A172 (cell line): ENCODE measurements at places on chromosomes 11 and 22.

GRCh38 chr11:74647404-74647803, 55.0 kb downstream of the POLD3 start:
- DNase-seq = no peak

DNA sequence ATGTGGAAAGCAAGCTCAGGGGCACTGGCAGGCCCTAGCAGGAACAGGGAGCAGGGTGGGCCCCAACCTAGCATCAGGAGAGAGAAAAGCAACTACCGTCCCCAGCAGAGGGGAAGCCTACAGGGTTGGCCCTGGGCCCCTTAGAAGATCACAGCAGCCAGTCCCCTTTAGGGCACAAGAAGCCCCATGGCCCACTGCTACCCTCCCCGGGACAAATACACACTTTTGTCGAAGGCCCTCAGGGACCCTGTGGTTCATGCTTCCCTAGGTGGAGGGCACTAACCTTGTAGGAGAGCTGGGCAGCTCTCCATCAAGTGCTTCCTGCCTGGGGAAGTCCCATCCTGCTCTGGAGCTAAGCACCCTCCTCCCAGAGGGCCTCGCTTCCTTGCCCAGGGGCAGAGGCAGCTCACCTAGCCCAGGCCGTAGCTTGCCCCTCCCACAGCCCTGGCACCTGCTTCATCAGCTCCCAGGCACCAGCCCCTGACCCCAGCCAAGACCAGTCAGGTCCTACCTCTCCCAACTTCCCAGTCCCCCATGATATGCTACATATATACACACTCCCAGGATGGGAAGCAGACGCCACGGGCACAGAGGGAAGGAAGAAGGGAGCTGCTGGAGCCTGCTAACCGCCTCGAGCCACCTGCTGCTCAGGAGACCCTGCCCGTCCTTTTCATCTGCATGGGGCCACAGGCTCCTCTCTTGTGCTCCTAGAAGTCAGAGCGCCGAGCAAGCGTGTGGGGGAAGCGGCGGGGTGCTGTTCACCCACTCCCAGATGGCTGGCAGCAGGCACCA, 20.1 kb downstream of the SUN2 start:
- no peak for DNase-seq

GRCh38 chr11:95088946-95089619, 563 bp upstream of the ENDOD1 start:
- DNase-seq = no peak

- peak; percentile 54 for DNase-seq
Observed at GRCh38 chr11:62614275-62614674, 1.2 kb downstream of the ROM1 start.

- no peak for DNase-seq
Observed at GRCh38 chr11:11072067-11072466, 214.2 kb upstream of the ZBED5 start.

DNA sequence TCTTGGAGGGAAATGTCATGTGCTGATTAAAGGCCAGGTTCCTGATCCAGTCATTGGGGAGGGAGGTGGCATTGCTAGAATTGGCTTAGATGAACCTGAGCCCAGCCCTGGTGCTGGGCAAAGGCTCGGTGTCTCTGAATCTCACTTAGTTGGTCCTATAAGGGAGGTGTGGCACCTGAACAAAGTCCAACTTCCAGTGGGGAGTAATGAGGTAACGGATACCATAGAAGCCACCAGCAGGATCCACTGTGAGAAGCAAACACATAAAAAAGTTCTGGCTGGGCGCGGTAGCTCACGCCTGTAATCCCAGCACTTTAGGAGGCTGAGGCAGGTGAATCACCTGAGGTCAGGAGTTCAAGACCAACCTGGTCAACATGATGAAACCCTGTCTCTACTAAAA, 26.6 kb downstream of the PRDM11 start:
- DNase-seq = no peak

DNA sequence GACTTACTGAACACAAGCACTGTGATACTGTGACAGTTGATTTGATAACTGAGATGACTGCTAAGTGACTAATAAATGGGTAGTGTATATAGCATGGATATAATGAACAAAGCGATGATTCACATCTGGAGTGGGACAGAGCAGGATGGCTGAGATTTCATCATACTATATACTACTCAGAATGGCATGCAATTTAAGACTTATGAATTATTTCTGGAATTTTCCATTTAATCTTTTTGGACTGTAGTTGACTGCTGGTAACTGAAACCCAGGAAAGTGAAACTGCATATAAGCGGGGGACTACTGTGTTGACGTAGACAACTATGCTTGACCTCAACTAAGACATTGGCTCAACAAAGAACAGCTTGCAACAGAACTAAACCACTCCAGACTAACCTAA, 20.0 kb upstream of the NUCB2 start:
- DNase-seq = peak; percentile 85

DNA sequence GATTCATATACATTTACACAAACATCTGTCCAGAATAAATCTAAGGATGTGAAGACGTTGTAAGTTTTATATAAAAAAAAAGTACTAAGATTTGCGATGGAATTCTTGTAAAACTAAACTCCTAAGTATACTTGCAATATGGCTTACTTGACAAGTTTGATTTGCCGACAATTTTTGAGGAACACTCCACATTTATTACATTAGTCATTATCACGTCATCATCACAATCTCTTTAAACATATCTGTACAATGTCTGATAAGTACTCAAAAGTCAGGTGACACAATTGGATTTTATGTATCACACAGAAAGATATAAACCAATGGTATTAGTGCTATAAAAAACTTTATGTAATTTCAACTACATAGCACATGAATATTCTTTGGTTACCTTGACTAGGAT, 30.4 kb downstream of the IMMP1L start:
- no peak for DNase-seq

DNA sequence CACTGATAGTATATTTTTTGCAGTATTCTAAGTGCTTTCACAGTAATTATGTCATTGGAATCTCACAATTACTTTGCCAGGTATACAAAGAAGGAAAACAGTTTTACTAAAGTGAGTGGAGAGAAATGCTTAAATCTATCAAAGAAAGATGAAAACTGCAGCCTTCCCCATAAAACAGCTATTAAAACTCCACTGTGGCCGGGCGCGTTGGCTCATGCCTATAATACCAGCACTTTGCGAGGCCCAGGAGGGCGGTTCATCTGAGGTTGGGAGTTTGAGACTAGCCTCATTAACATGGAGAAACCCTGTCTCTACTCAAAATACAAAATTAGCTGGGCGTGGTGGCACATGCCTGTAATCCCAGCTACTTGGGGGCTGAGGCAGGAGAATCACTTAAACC, 19.1 kb downstream of the OR51E1 start:
- no peak for DNase-seq

- DNase-seq = no peak
Observed at GRCh38 chr11:92892802-92893684, 76.4 kb upstream of the MTNR1B start.

DNA sequence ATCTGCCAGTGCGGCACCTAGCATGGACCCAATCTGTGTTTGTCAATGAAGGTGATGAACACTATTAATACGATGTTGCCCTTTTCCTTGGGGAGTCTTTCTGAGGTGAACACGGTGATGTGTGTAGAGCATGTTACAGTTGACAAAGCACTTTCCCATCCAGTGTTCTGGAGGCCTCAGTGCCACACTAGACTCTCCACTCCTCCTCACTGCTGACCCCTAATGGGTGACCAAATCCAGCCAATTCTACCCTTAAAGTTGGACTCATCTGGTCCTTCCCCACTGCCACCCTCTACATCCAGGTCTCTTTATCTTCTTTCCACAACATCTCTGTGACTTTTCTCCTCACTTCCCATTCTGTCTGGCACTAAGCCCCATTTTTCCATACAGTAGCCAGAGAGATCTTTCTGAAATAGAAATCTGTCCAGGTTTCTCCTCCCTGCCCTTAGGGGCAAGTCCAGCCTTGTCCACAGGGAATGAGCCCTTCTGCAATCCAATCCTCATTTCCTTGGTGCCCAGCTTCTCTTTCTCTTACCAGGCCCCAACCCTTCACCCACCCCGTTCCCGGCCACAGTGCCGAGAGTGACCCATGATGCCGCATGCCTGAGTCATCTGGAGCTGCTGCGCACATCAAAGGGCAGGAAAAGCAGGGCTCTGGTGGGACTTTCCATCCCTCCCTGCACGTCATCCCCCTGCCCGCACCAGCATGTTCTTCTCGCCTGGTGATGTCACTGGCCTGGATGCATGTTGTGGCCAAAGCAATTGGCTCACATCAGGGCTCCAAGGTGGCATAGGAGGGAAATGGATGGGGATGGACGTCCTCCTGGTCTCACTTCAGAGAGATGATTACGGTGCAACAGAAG, 64.2 kb downstream of the RASSF10 start:
- peak; percentile 92 for DNase-seq

DNA sequence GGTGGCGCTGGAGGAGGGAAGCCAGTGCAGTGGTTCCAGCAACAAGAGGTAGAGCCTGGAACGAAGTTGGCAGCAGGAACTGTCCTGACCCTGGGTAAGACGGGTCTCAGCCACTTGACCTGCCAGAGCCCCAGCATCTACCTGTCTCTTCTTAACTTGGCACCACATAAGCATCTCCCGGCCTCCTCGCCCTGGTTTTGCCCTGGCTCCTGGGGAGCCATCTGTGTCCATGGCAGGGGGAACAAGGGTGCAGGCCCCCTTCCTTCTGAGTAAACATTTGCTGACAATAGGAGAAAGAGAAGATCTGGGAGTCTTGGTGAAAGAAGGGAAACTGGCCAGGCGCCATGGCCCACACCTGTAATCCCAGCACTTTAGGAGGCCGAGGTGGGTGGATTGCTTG, 12.8 kb downstream of the P2RY2 start:
- no peak for DNase-seq

DNA sequence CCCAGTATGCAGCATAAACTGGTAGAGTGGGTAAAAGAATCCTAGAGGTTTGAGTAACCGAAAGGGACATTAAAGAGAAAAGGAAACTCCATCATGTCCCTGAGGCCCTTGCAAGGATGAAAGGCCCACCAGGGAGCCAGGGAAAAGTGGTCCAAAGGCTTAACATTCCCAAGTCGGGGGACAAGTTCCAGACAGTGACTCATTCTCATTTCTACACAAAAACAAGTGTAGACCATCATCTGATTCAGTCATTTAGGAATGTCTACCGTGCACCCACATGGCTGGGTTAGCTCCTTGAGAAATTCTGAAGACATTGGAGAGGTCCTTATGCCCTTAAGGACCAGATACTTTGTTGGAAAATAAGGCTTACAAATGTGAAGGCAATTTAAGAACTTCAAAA, 4.8 kb upstream of the NOX4 start:
- DNase-seq = peak; percentile 52

DNA sequence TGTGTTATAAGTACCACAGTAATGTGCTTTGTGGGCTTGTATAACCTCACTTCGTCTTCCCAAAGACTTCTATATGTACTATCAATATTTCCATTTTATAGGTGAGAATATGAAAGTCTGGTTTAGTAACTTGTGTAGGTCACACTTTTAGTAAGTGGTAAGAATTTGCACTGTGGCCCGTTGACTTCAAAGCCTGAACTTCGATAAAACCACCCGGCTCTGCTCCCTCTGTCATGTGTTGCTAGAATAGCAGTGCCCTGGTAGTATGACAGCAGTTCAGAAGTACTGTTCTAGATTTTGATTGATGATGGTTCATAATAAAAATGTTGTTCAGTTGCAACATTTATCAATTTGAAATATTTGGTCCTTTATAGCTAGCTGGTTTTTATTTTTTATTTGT, 110.2 kb upstream of the SORL1-AS1 start:
- no peak for DNase-seq

DNA sequence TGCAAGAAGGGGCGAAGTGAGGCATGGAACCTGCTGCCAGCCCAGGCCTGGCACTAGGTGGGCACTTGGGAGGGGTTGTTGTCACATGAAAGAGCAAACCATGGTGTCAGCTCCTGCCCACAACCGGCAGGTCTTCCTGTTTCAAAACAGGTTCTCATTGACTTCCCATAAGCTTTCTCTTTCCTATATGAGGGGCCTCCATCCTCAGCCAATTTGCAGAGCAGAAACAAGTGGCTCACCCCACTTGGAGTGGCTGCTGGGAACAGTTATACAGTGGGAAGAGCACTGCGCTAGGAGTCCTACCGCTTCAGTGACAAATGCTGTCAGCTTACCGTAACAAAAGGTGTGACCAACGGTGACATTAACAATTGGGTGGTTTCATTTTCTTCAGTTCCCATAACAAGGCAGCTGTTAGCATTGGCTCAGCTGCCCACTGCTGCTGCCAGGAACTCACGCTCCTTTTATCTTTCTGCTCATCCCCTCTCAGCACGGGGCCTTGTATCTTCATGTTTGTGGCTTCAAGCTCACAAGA, 10.2 kb upstream of the SSTR3 start:
- no peak for DNase-seq

- DNase-seq = no peak
Observed at GRCh38 chr11:10606536-10607208, 38.2 kb upstream of the LYVE1 start.

- peak; percentile 26 for DNase-seq
Observed at GRCh38 chr11:23423104-23423503, 562.8 kb upstream of the CCDC179 start.

DNA sequence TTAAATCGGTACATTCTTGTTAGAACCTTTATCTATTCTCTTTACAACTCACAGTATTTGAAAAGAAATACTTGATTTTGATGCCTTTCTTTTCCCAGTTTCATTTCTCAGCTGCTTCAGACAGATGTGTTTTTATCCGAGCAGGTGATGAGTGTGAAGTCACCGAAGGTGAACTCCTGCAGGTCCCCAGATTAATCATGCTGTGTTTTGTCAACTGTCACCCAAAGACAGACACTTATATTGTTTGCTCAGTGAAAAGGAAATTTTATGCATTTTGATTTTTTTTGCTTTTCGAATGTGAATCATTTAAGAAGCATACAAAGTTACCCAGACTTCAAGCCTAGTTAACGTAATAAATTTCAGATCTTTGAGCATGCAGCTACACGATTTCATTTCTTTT, 7.8 kb upstream of the TMPRSS13 start:
- no peak for DNase-seq

GRCh38 chr22:45587638-45588505, 83.8 kb upstream of the ATXN10 start:
- no peak for DNase-seq

DNA sequence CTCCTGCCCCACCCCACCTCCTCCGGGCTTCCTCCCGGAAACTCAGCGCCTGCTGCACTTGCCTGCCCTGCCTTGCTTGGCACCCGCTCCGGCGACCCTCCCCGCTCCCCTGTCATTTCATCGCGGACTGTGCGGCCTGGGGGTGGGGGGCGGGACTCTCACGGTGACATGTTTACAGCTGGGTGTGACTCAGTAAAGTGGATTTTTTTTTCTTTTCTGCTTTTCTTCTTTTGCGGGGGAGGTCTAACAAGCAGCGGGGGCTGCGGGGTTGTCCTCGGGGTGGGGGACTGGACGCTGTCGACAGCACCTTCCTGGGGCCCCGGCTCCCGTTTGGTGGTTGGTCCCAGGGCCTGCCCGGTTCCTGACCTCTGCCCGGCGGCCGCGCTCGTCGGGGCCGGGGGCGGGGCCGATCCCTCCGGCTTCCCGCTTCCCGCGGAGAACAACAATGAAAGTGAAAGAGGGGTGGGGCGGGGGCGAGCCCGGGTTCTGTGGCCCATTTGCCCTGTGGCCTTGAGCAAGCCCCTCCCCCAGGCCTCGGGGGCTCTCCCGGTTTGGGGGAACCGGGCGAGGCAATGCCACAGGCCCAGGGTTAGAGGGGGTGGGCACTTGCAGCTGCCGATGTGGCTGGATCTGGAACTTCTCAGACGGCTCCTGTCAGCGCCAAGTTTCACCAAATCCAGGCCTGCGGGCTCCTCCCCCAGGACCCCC, 975 bp upstream of the MDK start:
- peak; percentile 50 for DNase-seq
